ENCODE measurements at places on chromosomes 3 and 15. TPM values are rescaled to one million over a fixed set of nuclear protein-coding genes. Genes with fewer than 3 reads are reported as not detected.
A peak's percentile ranks its signal among the peaks of the same experiment; 100 is the strongest.

DNA sequence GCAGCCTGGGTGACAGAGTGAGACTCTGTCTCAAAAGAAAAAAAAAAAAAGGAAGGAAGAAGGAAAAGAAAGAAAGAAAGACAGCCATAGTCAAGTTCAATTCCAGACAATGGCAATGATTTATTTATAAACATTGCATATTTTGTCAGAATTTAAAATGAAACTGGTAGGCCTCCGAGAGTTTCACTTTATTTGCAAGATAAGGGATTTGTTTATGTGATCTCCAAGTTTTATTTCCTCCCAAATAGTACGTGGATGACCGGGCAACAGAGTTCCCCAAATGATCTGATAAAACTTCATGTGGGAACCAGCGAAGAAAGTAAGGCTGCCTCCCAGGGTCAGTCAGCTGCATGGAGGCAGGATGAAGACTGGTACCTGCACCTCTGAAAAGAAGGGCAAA is 28.6 kb upstream of the MOBP start:
- DNase-seq: no peak

DNA sequence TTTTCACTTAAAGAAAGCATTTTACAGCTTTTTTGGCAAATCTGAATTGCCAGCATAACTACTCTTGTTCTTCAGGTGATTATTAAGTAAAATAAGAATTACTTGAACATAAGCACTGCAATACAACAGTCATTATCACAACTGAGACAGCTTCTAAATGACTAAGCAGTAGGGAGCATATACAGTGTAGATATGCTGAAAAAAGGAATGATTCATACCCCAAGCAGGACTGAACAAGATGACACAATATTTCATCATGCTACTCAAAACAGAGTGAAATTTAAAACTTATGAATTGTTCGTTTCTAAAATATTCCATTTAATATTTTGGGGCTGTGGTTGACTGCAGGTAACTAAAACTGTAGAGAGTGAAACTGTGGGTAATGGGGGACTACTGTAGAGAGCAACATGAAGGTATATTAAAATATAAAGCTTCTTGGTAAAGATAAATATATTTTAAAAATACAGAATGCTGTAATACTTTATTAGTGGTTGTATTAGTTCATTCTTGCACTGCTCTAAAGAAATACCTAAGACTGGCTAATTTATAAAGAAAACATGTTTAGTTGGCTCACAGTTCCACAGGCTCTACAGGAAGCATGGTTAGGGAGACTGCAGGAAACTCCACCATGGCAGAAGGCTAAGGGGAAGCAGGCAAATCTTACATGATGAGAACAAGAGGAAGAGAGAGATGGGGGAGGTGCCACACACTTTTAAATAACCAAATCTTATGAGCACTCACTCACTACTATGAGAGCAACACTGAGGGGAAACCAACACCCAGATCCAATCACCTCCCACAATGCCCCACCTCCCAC is 84.8 kb downstream of the DCLK3 start:
- DNase-seq: peak; percentile 93

DNA sequence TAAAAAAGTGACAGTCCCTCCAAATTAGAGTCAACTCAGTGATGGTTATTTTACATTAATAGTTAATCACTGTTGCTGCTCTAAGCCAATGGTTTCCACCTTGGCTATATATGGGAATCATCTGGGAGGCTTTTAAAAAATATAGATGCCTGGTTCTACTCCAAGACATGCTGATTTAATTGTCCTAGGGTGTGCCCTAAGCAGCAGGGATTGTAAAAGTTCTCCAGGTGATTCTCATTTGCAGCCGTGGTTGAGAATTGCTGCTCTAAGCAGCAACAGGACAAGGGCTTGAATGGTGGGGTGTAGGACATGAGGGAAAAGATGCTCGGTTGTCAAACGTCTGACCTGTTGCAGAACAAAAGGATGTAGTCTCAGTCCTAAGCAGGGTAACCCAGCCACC is 405.1 kb upstream of the MCTP2 start:
- DNase-seq: no peak

DNA sequence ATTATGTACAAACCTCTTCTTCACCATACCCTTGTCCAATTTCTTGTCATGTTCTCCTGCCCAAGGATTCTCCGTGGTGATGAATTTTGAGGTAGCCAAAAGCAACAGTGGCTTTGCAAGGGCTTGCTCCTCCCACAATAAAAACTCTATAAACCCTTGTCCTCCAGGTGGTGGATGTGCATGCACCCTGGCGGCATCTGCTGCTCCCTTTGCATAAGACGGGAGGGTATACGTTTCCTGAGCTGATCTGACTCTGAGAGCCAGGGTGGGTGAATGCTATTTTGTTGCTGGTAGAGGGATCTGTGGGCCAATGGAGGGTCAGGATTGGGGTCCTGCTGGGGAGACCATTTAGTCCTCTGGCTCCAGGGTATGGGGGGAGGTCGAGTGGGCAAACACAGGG is 5.4 kb downstream of the DNAH1 start:
- no peak for DNase-seq

DNA sequence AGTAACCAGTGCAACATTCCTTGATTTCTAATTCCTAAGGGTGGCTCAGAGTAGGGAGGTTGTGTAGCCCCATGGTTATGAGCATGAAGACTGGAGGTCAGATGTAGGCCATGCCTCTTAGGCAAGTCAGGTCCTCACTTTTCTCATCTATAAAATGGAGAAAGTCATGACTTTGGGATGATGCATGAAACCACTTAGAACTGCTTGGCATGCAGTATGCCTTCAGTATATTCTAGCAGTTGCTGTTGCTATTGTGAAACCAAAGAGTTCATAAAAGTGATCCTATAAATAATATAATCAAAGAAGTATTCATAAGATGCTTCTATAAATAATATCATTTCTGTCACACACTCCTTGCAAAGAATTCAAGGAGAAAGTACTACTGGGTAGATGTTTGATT is 65.5 kb downstream of the TMEM108 start:
- DNase-seq: no peak

DNA sequence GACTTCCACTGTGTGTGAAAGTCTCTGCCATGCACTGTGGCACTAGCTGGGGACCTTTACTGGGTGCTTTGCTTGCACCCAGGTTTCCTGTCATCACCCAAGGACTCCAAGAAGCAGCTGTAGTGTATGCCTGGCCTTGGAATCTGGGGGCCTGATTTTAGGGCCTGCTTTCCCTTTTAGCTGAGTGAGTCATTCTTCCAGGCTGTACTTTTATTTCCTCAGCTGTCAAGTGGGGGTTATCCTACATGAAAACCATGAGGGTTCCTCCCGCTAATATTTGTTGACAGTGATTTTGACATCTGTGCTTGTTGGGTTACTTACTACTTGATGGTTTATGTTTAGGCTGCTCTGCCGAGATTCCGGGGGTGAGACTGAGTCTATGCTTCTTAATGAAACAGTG is 18.5 kb downstream of the GORASP1 start:
- peak; percentile 5 for DNase-seq

- DNase-seq: no peak
These were observed at the start of gene PRR23C for GRCh38 chr3:139044366-139045210. PRR23C (minus strand) TSS chr3:139044892; CDS start chr3:139044620, 272 bp downstream.

CKMT1A gene
- not detected for total RNA-seq

ACVR2B gene
- total RNA-seq: 2.3 TPM

RASGRP1 gene
- not detected for total RNA-seq

RTP4 gene
- total RNA-seq: 2.1 TPM

SEMA7A gene
- total RNA-seq: 2.3 TPM

SKOR1 gene
- total RNA-seq: 0.17 TPM

FEZF2 gene
- not detected for total RNA-seq

SMCO1 gene
- not detected for total RNA-seq
